Stimulated activated CD4-positive, alpha-beta T cell treated with anti-CD3 and anti-CD28 coated beads, Interleukin-4, amount 100 ng/mL, for 24 hours (primary cell): ENCODE measurements at places on chromosomes 12 and 14.

DNA sequence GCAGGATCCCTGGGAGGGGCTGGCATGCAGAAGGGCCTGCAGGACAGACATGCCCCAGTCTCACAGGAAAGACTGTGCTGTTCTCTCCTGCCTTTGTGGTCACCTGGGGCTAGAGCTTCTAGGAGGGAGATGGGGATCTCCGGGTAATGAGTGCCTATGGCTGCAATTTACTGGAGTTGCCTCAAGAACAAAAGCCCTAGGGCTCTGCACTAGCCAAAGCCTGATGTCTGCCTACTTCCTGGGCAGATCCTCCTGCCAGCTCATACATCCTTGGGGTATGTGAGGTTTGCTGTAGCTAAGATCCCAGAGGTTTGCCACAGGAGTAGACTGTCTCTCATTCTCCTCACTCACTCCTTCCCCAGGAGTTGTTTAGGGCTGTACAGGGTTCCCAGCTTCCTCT, 106.9 kb upstream of the PPFIA2 start:
- DNase-seq, result no peak

DNA sequence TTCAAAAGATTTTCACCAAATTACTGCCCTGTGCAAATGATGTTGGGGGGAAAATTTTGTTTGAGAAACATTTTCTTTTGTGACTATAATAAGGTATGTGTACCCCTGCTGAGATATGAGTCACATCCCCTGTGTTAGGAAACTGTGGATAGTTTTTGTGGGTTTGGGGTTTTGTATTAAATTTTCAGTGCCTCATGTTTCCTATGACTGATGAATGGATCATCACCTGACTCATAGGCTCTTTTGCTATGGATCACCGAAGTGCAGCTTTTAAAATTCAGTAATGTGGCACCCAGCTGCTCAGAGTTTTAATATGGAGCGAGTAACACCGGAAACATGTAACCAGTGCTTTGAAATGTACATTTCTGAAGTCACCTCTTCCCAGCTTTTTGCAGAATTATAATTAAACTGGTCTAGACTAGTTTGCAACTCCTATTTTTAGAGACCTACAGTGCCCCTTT, 167.4 kb upstream of the HMGA2 start:
- DNase-seq, result peak; percentile 15

DNA sequence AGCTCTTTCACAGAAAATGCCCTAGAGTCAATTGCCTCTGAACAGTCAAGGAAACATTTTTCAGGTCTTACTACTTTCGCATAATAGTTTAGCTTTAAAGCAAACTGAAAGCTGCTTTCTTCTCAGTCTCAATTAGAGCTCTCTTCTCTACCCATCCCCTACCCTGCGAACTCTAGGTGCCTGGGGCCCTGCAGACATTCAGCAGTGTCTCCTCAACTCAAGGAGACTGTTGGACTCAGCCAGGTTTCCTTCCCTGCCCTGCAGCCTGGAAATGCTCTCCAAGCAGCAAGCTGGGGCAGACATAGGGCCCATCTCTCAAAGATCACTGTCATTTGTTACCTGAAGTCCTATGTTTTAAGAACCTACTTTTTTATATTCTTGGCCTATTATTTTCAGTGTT, 312.5 kb upstream of the PRICKLE1 start:
- DNase-seq, result no peak

DNA sequence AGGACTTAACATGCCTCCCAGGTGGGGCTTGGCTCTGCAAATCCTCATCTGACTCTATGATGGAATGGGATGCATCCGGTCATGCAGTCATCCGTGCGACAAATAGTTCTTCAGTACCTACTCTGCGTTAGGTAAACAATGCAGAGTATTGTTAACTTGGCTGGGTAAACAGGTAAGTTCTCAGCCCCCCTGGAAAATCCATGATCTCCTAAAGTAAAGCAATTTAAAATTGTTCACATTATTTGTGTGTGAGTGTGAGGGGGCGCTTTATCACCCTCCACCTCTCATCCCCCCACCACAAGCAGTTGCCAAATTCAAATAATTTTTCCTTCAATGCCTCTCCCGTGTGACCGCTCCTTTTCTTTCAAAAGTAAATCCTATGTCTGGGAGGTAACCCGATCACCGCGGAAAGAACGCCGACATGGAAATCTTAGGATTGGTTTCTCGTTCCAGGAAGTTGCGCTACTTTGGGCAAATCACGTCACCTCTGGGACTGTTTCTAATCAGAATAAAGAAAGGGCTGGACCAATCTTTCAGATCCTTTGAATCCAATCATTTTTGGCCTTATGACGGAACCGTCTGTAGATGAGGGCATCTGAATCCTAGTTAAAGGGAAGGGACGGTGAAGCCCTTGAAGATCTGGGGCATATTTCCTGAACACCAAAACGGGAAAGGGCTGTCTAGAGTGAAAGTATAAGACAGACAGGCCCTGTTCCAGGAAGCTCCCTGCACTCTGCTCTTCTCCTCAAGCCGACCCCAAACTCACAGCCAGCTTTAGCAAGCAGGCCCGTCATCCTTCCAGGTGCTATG, 44.0 kb upstream of the SINHCAF start:
- no peak for DNase-seq

DNA sequence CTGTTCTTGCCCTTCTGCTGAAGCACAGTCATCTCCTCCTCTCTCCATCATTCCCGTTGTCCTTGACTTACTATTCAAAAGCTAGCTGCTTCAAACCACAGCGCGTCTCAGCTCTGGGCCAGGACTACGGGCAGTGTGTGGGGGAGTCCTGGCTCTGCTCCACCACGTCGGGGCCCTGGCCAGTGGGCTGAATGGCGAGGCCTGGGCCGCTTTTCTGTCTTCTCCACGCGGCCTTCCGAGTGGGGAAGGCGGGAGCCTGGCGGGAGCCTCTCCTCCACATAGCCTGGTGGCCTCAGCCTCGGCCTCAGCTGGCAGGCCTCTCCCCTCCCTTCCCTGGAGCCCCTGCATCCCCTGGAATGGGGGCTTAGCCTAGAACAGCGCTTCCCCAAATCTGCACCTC, 16.5 kb downstream of the ANKRD9 start:
- DNase-seq, result no peak

GRCh38 chr14:81172881-81173280, 47.9 kb downstream of the GTF2A1 start:
- no peak for DNase-seq

DNA sequence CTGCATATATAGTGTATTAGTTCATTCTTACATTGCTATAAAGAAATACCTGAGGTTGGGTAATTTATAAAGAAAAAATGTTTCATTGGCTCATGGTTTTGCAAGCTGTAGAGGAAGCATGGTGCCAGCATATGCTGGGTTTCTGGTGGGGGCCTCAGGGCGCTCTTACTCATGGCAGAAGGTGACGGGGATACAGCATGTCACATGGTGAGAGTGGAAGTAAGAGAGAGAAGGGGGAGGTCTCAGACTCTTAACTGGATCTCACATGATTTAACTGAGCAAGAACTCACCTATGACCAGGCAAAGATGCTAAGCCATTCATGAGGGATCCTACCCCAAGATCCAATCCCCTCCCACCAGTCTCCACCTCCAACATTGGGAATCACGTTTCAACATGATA, 15.9 kb upstream of the PAWR start:
- no peak for DNase-seq

DNA sequence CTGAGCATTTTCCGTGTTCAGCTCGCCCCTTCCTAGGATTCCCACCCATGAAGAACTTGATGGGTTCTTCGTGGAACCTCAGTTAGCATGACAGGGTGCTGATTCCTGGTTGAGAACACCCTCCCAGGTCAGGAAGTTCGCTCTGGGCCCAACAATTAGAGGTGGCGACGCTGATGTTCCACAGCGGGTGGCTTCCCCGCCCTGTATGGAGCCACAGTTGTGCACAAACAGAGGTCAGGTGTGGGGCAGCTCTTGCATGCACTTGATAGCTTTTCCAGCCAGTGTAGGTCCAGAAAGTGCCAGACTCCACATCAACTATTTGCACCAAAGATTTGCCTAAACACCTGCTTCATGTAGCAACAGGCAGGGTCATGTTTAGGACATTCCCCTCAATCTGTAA, 788.2 kb downstream of the MED13L start:
- no peak for DNase-seq

DNA sequence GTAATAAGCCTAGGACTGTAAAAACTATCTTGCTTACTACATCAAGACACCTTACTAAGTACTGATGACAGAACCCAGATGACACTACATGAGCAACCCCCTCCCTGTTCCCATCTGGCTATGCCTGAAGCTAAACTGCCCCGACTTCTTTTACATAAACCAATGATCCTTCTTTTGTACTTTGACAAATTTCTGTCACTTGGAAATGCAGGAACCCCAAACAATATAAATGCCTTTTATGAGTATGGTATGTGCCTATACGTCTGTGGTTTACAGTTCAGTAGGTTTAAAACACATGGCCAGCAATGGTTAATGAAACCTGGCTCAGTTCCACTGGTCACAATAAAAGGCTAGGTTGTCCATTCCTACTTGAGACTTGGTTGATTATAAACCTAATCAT, 6.1 kb downstream of the SYCP3 start:
- DNase-seq, result no peak

- DNase-seq, result no peak
These were observed 46.9 kb upstream of the ANO6 start for GRCh38 chr12:45168976-45169375.

GRCh38 chr14:104364830-104365229, 214.7 kb upstream of the C14orf180 start:
- DNase-seq, result no peak

DNA sequence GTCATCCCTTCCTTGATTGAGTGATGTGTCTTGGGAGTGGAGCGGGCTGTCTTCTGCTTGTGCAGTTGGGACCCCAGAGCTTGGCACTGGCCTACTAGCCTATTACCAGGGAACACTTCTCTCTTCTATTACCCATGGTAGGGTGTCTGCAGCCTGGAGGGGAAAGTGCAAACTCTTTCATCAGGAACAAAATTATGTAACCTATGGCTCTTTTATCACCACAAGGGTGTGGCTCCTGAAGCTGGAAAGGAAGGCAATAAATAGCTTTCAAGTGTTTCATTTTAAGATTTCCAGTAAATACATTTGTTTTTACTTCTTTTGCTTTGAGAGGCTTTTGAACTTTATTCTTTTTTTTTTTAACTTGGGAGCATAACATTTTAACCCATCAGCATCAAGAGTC, 349.7 kb upstream of the FAR2 start:
- DNase-seq, result no peak

DNA sequence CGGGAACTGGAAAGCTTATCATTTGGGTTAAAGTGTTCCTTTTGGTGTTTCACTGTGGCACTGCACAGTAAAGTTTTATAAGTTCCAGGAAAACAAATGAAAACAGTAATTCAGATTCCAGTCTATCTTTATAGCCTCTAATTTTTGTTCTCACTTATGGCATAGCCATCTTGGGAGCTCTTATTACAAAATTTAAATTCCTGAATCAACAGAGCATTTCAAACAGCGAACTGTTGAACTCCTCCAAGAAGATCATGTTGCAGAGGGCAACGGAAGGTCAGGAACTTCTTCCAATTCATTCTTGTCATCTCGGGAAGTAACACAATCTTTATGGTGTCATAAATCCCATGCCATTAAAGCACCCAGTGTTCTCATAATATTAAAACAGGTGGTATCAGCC, 229.1 kb downstream of the KCNC2 start:
- DNase-seq, result no peak

GRCh38 chr12:61713121-61713520, 547.1 kb upstream of the USP15 start:
- DNase-seq, result no peak

DNA sequence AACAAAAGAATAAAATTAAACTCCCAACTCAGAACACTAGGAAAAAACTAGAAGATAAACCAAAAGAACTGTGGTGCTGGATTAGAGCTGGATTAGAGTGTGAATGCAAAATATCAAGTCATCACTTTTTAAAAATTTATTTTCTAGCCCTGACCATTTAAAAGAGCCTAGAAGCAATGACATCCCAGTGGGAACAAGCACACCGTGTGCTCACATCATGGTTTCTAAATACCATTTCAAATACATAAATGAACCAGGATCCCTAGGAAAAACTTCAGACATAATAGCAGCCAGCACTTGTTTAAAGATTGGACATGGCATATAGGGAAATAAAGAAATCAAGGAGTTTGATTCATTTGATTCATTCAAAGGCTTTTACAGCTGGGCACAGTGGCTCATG, 30.0 kb downstream of the KDM5A start:
- no peak for DNase-seq

DNA sequence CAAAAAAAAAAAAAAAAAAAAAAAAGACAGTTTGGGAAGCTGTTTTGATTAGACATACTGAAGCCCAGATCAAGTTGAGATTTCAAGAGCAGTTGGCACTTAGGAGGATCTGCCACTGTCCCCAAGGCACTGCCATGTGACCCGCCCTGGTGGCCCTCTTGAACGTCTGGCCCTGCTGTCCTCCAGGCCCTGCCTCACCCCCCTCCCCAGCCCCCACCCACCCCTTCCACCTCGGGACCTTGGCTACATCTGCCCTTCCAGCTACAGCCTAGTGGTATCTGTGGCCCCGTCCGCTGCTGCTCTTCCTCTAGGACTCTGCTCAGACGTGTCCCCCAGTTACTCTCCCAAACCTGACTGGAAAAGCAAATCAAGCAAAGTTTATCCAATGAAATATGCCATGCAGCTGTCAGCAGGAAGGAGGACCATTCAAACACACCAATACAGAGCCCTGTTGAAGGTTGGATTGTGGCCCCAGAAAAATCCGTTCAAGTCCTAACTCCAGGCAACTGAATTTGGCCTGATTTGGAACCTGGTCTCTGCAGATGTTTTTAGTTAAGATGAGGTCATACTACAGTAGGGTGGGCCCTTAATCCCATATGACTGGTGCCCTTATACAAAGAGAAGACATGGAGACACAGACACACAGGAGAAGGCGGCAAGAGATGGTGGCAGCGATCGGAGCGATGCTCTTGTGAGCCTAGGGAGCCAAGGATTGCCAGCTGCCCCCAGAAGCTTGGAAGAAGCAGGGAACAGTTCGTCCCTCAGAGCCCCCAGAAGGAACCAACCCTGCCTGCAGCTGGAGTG, 17.7 kb downstream of the SLC25A29 start:
- DNase-seq, result no peak

GRCh38 chr12:105393587-105393986, 63.1 kb downstream of the C12orf75 start:
- no peak for DNase-seq

GRCh38 chr14:74669846-74670245, 43.0 kb downstream of the AREL1 start:
- DNase-seq, result no peak

GRCh38 chr12:8909752-8910151, 4.6 kb upstream of the PHC1 start:
- no peak for DNase-seq

- no peak for DNase-seq
These were observed 11.3 kb downstream of the ALDH1L2 start for GRCh38 chr12:105072888-105073488.

DNA sequence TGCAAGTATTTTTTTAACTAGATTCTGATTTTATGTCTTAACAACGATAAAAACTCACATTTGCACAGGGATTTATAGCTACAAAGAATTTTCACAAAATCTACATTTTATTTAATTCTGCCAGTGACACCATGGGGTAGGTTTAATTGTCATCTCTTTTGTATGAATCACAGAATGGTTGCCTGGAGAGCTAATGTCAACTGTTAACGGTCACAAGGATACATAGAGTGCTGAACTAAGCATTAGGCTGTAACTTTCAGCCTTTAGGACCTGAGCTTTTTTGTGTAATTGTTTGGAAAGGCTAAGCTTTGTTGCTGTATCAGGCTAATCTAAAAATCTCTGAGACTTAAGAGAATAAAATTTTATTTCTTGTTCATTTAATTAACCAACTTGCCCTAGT, 465.3 kb upstream of the TBX3 start:
- DNase-seq, result no peak
